MV-4-11 (cell line): ENCODE measurements at places on chromosomes 5 and 9.
A peak's percentile ranks its signal among the peaks of the same experiment; 100 is the strongest.

- no peak for DNase-seq
Measured at GRCh38 chr9:113941056-113941455, 64.9 kb downstream of the ZNF618 start.

DNA sequence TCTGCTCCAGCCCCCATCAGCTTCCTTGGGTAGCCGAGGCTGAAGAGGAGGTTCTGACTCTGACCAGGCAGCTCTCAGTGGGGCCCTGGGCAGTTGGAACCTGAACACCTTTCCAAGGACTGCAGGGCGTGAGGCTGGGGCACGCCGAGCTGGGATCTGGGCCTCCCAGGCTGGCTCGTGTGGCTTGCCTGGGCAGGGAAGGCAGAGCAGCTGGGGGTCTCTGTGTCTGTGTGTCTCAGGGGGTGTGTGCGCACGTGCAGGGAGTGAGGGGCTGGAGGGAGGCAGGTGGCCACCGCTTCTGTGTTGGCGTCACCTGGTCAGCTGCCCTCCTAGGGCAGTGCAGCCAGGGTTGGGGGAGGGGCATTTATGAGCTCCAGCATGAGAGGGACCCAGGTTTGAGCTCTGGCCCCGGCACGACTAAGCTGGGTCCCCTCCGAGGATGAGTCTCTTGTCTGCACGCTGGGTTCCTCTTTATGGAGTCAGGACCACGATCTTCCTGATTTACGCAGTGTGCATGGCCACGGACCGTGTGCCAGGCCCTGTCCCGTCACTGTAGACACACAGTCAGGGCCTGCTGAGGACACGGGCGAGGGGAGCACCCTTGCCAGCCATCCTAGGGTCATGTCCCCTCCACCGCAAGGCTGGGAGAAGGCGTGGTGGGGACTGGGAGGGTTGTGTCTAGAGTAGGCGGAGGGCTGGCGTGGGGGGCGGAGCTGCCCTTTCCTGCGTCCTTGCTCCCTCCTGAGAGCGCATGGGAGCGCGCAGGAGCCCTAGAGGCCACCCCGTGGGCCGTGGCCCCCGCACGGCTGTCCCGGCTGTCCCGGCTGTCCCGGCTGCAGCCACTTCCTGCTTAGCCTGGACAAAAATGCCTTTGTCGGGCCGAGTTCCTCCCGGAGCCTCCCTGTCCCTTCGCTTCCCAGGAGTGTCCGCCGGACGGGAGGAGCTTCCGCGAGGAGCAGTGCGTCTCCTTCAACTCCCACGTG, 4.6 kb downstream of the ADAMTSL2 start:
- DNase-seq = peak; percentile 42

DNA sequence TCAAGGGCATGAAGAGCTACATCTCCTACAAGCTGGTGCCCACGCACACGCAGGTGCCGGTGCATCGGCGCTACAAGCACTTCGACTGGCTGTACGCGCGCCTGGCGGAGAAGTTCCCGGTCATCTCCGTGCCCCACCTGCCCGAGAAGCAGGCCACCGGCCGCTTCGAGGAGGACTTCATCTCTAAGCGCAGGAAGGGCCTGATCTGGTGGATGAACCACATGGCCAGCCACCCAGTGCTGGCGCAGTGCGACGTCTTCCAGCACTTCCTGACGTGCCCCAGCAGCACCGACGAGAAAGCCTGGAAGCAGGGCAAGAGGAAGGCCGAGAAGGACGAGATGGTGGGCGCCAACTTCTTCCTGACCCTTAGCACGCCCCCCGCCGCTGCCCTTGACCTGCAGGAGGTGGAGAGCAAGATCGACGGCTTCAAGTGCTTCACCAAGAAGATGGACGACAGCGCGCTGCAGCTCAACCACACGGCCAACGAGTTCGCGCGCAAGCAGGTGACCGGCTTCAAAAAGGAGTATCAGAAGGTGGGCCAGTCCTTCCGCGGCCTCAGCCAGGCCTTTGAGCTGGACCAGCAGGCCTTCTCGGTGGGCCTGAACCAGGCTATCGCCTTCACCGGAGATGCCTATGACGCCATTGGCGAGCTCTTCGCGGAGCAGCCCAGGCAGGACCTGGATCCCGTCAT, 1.4 kb downstream of the SNX18 start:
- no peak for DNase-seq

DNA sequence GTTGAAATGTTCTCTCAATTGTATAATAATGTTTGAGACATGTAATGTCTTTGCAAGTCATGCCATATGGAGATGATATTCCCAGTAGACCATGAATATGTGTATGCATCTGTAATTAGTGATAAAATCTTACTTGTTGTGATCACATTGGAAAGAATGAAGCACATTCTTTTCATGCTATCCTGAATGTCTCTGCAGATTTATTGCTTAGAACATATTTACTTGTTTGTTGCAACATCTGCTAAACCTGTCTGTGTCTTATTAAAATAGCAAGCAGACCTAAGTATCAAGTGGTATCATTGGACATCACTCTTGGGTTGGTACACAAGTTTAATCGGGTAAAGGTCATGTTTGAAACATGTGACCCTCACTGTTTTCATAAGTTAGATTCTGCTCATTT, 265.5 kb upstream of the CD180 start:
- no peak for DNase-seq

- no peak for DNase-seq
Measured at GRCh38 chr5:66796305-66797292, 200.4 kb downstream of the MAST4 start.

DNA sequence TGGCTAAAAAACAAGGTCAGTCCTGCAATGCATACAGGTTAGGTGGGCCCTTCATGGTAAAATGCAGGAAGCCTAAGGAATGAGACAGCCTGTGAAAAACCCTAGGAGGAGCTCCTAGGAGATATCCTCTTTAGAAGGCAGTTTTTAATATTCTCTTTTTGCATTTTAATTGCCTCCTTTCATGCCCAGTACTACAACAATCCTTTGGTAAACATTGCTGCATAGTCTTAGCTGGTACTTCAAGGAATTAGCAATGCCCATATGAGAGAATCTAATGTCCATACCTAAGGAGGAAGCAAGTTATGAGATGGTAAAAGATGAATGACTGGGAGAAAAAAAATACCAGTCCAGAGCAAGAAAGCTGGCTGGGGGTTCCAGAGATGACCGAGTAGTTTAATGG, 61.0 kb downstream of the NREP start:
- DNase-seq = no peak

DNA sequence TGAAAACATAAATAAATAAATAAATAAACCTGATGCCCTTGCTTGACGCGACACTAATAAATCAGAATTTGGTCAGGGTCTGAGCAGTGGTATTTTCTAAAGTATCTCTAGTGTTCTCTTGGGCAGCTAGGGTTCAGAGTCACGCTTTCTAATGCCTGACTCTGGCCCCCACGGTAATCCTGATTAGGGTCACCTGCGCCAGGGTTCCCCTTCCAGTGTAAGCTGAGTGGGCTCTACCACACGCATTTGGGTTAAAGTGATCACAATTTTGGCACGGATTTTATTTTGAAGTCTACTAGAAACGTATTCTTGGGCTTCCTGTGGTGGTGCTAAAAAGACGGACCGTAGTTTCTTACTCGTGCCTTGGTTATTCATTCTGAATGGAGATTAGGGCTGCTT, 651 bp downstream of the TTC1 start:
- peak; percentile 20 for DNase-seq

GRCh38 chr5:41747301-41747700, 122.9 kb downstream of the OXCT1 start:
- no peak for DNase-seq

DNA sequence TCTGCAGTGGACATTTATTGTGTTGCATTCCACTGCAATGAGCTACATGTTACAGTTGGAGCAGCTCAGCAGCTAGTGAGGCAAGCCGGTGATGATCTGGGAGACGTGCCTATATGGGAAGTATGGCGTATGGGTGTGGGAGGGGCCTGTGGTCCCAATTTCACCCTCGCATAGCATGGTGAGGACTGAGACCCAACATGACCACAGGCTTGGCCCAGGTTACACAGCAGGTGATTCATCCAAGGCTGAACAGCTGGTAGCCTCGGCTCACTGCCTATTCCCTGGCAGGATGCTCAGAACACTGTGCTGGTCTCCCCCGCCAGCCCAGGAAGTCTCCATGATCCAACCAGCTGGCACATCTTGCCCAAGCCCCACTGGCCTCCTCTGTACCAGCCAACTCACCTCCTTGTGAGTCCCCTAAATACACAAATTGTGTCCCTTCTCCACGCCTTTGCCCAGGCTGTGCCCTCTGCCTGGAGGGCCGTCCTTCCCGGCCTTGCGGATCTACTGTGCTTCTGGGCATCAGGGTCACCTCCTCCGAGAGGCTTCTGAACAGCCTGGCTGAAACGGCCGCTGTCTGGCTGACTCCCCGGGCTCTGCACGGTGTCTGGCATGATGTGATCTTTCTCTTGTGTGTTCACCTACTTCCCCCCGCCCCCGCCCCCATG, 81.4 kb downstream of the NSUN2 start:
- no peak for DNase-seq

DNA sequence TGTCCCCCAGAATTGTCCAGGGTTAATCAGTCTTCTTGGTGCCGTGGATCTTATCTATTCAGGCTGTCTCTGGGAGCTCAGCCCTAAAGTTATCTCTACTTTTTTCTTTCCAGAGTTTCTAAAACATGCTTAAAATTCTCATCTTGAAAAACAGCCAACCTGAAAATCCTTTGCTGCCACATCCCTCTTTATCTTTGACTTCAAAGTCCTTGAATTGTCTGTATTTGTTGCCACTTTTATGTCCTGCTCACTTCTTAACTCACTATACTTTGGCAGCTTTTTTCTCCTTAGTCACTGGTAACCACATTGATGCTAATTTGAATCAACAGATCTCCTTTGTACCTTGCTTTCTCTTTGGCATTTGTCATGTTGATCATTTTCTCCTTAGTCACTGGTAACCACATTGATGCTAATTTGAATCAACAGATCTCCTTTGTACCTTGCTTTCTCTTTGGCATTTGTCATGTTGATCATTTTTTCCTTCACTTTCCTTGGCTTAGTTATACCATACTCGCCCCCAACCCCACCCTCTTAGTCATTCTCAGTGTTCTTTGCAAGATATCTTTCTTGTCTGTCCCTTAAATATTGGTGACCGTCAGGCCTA, 8.5 kb downstream of the DMXL1 start:
- no peak for DNase-seq

DNA sequence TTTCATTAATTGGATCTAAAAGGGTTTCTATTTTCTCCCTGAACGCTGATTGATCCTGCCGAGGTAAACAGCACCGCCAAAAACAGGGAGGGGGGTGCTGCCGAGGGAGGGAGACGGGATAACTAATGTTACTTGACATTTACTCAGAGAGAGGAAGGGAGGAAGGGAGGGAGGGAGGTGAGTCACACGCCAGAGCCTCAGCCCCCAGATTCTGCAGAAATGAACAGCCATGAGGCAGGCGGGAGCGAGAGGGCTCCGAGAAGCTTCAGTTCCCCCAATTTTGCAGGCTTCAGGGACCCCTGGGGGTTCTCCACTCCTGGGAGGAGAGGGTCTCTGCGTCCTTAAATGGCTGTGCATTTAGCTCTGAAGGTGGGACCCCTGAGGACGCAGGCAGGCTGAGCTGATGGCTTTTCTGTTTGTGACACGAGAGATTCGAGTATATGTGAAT, 59.1 kb upstream of the IER5L start:
- peak; percentile 51 for DNase-seq

GRCh38 chr5:78335976-78336375, 24.4 kb upstream of the SCAMP1 start:
- no peak for DNase-seq

GRCh38 chr5:135262364-135262763, 136.7 kb downstream of the MACROH2A1 start:
- DNase-seq = no peak

GRCh38 chr5:53008751-53009150, 19.6 kb downstream of the ITGA2 start:
- DNase-seq = peak; percentile 75

GRCh38 chr9:114735704-114736103, 53.7 kb upstream of the TEX48 start:
- no peak for DNase-seq

- DNase-seq = no peak
Measured at GRCh38 chr9:7523426-7524043, 276.0 kb downstream of the DMAC1 start.

- DNase-seq = no peak
Measured at GRCh38 chr5:80976985-80977384, 16.8 kb downstream of the RASGRF2 start.

- DNase-seq = no peak
Measured at GRCh38 chr9:136861874-136862457, 4.1 kb downstream of the EDF1 start.

DNA sequence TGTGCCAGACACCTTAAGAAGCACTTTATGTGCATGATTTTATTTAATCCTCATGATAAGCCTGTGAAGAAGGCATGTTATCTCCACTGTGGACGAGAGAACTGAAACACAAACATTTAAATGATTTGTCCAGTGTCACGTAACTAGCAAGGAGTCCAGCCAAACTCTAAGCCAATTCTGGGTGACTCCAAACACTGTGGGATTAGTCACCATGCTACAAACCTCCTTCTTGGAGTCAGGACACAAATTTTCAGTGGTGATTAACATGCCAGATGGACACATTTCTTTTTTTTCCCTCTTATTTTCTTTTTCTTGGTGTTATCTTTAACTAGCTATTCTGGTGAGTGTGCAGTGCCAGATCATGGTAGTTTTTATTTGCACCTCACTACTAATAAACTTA, 316.8 kb downstream of the NDUFS4 start:
- no peak for DNase-seq

GRCh38 chr5:91030521-91031401, 352.4 kb downstream of the ARRDC3 start:
- no peak for DNase-seq

GRCh38 chr5:159458217-159458711, 128.0 kb upstream of the IL12B start:
- DNase-seq = peak; percentile 58

GRCh38 chr5:72272398-72272797, 47.6 kb downstream of the MRPS27 start:
- no peak for DNase-seq
